Fibroblast of the aortic adventitia (primary cell): ENCODE measurements at places on chromosomes 12 and 14. TPM values are rescaled to one million over a fixed set of nuclear protein-coding genes. Genes with fewer than 3 reads are reported as not detected.

Gene TBX5
- total RNA-seq: 1.3 TPM in 1 of 2 replicates, not detected in the other

DNA sequence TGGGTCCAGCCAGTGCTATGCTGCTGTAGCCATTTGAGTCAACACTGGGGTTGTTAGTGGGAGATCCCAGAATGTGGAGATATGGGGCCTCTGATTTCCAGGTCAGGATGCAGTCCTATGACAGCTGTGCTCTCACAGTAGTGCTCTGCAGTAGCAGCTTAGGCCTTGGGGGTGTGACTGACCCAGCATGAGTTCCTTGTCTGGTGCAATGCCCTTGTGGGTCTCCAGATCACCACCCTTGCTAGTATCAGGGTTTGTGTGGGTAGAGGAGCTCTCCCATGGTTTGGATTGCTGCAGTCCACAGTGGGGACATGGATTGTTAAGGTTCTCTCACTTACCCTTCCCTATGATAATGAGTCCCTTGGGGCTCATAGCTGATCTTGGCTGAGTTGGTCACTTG is 113.7 kb downstream of the RAD51B start:
- no peak for DNase-seq

Gene VCPKMT
- total RNA-seq: 6.1 and 9.6 TPM in 2 replicates

DNA sequence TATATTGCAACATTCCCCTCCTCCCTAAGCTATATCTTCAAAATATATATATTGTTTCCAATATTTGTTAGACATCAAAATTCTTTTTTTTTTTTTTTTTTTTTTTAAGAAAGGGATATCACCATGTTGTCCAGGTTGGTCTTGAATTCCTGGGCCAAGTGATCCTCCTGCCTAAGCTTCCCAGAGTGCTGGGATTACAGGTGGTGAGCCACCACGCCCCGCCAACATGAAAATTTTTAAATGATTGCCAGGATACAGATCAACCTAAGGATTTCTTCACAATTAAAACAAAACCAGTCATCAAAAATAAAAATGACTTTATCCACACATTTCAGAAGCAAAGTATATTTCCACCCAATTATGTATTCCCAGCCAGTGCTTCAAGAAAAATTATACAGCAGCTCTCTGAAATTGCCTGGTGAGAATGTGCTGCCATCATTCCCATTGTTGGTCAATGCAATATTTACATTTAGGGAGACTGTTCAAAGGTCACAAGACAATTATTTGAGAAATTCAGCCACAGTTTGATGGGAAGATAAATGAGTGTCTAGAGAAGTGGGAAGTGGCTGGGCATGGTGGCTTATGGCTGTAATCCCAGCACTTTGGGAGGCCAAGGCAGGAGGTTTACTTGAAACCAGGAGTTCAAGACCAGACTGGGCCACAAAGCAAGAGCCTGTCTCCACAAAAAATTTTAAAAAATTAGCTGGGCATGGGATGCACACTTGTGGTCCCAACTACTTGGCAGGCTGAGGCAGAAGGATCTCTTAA is 141.7 kb upstream of the AMIGO2 start:
- no peak for DNase-seq

DNA sequence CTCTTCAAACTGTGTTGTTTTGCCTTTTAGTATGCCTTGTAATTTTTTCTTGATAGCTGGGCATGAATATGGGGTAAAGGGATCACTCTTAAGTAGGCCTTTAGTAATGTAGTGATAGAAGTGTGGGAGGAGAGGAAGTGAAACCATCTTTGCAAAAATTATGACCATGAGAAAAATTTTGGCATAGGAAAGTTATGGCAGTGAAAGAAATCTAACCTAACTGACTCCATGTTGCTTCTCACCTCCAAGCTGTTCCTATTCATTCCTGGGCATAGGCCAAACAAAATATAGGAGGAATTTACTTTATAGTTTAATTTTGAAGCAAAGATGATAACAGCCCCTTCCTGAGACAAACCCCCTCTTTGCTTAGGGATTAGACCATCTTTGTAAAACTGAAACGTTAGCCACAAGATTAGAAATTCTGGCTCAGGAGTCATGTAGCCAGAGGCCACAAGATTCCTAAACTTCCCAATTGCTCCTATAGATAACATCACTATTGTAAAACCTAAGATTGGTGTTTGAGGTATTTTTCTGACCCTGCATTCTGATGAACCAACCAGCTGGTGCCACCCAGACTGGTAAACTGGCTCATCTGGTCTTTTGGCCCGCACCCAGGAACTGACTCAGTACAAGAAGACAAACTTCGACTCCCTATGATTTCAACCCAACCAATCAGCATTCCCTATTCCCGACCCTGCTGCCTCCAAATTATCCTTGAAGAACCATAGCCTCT is 45.8 kb downstream of the CRADD start:
- no peak for DNase-seq

Gene MYF5
- not detected in 2 replicates for total RNA-seq

- DNase-seq: no peak
Measured at GRCh38 chr12:29750131-29750927, 33.4 kb downstream of the TMTC1 start.
